ENCODE measurements at places on chromosomes 7 and 10.

DNA sequence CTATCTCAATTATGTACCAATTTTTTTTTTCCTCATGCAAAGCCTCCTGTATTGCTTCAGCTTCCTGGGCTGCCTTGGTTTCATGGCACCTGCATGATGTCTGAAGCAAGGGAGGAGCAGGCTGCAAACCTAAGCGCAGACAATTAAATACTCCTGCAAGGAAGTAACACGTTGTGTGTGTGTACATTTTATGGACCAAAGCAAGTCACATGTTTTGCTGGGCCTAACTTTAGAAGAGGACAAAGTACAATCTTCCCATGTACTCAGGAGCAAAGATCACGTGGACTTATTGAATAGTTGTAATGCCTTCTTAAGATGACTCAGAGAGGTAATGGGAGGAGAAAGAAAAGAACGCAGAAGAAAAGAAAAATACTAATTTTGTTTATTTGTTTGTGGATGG is 944.0 kb upstream of the C7orf33 start:
- DNase-seq, result no peak

DNA sequence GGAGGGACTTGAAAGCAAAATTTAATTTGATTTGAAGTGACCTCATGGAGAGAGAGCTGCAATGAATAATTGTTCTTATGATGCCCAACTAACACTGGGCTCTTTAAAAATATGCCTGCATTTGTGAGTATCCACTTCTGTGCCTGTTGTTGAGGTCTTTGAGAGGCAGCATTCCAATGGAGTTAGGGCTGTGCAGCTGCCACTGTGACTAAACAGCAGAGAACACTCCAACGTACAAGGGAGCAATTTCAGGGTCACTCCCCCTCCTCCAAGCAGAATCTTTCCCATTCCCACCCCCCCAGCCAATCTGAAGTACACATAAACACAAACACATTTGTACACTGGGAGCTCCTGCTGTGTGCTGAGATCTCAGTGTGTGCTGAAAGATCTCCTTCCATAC is 28.0 kb upstream of the GSAP start:
- no peak for DNase-seq

DNA sequence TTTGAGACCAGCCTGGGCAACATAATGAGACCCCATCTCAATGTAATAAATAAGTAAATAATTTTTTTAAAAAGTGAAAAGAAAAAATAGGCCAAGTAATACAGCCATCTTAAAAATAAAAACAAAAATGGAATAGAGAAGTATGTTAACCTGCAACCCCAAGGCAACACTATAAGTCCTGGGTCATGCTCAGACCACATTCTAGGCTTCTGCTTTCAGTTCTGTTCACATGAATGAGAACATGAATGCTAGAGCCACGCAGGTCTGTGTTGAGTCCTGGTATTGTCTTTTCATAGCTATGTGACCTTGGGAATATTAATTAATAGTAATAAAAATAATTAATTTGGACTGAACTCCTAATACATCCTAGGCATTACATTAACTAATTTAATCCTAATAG is 284.0 kb downstream of the AUTS2 start:
- no peak for DNase-seq

GRCh38 chr7:98702021-98702420 is 84.9 kb downstream of the NPTX2 start:
- DNase-seq, result no peak

DNA sequence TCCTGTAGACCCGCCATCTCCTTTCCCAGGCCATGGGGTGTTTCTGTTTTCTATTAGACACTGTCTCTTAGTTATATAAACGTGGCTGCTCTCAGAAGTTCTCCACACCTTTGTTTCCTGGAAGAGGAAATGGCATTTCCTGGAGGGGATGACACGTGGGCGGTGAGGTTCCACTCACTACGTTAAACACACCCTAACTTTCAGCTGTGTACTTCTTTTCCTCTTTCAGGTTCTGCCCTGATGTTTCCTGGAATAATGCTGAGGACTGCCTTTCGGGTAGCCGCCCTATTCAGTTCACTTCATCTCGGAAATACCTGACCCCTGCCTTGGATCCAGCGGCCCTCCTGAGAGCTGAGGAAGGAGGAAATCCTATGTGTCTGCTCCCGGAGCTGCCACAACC is 3.4 kb upstream of the PRKCQ start:
- DNase-seq, result peak; percentile 90

GRCh38 chr7:120521761-120522737 is 249.1 kb downstream of the KCND2 start:
- no peak for DNase-seq

GRCh38 chr10:12357525-12358151 is 8.3 kb downstream of the CAMK1D start:
- no peak for DNase-seq

GRCh38 chr7:94513565-94513860 is 3.9 kb downstream of the CASD1 start:
- no peak for DNase-seq

- no peak for DNase-seq
These were observed 483.6 kb downstream of the INHBA start for GRCh38 chr7:41219276-41219675.

GRCh38 chr7:118575393-118575948 is 351.0 kb downstream of the ANKRD7 start:
- DNase-seq, result no peak

- no peak for DNase-seq
These were observed 64.2 kb downstream of the CFAP46 start for GRCh38 chr10:132878091-132878729.

DNA sequence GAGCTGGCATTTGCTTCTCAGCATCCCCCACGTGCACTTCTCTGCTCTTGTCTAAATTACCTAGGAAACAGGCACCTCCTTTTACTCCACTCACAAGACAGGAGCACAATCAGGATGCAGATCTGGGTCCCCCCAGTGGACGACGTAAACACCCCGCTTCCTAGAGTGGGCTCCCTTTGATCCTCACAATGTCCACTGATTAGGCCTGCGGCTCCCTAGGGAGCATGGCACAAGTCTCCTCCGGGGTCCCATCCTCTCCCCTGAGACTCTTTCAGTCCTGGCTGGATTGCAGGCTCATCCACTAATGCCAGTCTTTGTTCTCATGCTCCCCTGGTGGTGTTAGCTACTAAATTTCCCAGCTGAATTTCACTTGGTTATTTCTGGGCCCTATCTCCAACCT is 98.3 kb downstream of the GLI3 start:
- DNase-seq, result no peak

DNA sequence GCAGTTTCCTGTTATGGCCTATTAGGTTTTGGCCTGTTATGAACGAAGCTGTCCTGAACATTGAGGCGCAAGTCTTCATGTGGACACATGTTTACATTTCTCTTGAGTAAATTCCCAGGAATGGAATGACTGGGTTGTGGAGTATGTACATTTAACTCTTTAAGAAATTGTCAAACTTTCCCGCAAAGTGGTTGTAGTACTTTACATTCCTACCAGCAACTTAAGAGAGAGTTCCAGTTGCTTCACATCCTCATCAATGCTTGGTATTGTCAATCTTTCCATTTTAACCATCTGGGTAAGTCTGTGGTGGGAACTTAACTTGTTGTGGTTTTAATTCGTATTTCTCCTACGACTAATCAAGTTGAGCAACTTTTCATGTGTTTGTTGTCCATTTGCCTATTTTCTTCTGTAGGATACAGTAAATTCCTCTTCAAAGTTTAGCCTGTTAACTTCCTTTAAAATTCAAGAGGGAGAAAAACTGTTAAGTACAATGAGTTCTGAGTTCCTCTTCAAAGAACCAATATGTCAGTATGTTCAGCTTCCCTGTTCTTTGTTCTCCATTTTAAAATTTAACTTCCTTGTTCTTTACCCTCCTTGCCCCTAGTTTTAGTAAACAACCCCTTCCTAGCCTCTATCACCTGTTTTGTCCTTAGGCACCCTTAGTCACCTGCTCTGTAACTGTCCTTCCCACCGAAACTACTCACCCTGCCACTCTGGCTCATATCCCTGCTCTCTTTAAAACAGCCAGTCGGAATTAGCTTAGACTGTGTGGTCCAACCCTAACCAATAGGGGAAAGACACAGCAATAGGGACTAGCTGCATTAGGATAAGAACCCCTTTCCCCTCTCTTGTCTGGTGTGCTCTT is 74.0 kb downstream of the FAM241B start:
- DNase-seq, result no peak

GRCh38 chr10:105964009-105964408 is 1200.5 kb downstream of the SORCS1 start:
- no peak for DNase-seq

DNA sequence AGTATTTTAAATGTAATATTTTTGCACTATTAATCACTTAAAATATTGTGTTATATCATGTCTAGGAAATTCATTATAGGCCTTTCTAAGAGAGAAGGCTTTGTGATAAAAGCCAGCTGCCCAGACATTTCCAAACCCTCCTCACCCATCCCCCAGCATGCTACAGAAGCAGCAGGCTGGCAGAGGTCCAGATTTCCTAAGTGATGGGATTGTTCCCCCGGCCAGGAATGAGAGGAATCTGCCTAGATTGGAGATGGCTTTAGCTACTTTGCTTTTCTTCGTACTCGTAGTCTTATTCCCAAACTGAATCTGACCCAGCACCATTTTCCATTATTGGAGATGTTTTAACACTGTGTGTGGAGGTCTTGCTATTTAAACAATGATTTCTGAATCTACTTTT is 29.4 kb downstream of the CDK14 start:
- DNase-seq, result no peak

GRCh38 chr7:85103357-85103756 is 83.5 kb downstream of the SEMA3D start:
- DNase-seq, result no peak

GRCh38 chr7:47809387-47809786 is 138.9 kb downstream of the PKD1L1 start:
- no peak for DNase-seq

DNA sequence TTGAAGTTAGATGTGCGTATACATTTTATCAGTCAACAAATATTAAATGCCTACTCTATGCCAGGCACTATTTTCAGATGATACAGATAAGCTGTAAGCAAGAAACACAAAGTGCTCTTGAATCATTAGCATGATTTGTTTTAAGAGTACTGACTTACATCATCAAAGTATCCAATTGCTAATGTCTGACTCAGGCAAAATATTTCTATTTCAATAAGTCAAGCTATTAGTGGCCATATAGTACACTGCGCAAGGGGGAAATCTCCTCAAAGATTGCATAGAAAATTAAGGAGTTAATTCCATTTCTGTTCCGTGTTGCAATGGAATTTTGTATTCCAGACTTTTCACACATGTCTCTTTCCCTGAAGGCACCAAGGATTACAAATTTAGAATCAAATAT is 46.1 kb upstream of the DNAJC1 start:
- no peak for DNase-seq

GRCh38 chr7:125618516-125618915 is 688.9 kb upstream of the POT1 start:
- no peak for DNase-seq

DNA sequence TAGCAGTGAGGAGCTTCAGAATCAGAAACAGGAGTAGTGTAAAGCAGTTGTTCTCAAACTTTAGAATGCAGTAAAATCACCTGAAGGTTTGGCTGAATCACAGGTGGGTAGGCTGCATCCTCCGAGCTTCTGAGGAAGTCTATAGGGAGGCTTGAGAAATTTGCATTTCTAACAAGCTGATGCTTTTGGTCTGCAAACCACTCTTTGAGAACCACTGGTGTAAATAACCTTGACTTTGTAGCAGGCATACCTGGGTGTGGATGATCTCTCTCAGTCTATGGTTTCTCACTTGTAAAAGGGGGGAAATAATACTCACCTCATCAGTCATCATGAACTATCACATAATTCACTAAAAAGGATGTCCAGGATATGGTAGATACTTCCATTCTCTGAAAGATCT is 118.1 kb downstream of the SRI start:
- DNase-seq, result no peak

DNA sequence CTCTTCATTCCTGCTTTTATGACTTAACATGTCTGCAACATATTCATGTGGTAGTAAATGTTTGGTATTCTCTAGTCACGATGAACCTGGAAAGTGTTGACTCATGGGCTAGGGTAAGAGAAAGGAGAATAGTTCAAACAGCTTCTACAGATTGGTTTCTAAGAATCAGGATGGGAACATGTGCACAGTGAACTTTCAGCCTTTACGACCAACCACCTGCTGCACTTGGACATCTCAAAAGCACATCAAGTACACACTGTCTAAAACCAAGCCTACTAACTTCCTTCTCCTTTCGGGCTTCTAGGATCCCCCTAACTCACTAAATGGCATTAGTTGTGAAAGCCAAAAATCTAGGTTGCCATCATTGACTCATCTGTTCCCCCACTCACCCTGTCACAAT is 85.5 kb downstream of the CUL2 start:
- DNase-seq, result no peak

- DNase-seq, result peak; percentile 0
These were observed 149.2 kb downstream of the TRIL start for GRCh38 chr7:28808796-28809533.

DNA sequence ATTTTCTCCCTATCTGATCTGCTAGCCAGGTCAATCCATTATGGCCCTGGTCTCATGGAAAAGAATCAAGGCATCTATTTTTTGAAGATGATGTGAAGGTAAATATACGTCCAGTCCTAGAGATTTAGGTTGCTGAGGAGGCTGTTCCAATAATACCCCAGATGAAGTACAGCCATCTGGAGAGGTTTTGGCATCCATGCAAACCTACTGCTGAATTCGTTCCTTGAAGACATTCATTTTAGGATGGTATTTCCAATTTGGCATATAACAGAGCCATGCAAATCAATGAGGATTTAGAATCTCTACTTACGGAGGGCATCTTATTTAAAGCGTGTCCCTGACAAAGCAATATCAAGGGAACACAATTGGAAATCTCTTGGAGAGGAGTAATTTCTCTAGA is 465.5 kb downstream of the KCNMA1 start:
- DNase-seq, result no peak

GRCh38 chr7:80819503-80819902 is 99.3 kb downstream of the SEMA3C start:
- no peak for DNase-seq

GRCh38 chr10:73810735-73811465 is 498 bp downstream of the NDST2 start:
- DNase-seq, result peak; percentile 70

GRCh38 chr10:24993237-24993958 is 22.6 kb downstream of the ENKUR start:
- no peak for DNase-seq

DNA sequence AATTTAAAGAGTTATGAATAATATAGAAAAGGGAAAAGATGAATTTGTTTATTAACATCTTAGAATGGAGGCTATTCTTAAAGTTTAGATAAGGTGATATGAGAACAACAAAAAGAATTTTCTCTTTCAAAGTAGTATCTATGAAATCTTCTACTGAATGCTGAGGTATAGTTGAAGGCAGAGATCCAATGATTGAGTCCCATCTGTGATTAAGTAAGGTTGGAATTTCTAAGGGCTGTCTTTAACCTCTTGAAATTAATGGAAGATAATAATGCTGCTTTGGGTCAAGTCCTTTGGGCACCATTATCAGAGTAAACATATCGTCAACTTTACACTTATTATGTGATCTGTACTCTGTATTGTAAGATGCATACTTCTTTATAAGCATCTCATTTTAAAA is 307.9 kb downstream of the PRKG1 start:
- DNase-seq, result no peak

DNA sequence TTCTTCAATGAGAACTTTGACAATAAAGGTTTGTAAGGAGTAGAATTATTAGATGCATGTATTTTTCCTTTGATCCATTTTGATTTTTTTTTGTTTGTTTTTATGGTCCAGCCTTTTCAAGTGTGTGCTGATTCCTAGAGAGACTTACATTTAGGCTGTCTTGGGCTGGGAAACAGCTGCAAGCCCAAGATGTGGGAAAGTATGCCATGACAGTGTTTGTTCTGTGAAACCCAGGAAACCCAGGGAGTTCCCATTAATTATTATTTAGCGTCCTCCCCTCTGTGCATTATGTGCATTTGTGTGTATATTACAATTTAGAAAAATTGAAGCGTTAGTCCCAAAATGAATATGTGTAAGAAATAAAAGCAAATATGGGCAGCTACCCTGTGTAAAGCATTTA is 216.7 kb downstream of the ABCA13 start:
- no peak for DNase-seq
